ENCODE measurements at places on chromosomes 5 and 9.

GRCh38 chr5:122444411-122444810 is 132.4 kb downstream of the SNCAIP start:
- DNase-seq, result no peak

DNA sequence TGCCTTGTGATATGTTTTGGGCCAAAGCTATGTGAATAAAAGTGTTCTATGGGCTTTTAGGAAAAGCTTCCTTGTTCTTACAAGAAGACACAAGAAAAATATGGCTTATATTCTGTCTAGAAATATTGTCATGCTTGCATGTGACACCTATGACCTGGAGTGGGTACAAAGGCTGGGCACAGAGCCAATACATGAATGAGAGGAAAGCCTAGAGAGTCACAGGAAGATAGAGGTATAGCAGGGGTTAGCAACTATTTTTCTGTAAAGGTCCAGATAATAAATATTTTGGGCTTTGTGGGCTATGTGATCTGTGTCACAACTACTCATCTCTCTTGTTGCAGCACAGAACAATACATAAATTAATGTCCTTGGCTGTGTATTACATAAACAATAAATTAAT is 196.6 kb upstream of the CD180 start:
- no peak for DNase-seq

DNA sequence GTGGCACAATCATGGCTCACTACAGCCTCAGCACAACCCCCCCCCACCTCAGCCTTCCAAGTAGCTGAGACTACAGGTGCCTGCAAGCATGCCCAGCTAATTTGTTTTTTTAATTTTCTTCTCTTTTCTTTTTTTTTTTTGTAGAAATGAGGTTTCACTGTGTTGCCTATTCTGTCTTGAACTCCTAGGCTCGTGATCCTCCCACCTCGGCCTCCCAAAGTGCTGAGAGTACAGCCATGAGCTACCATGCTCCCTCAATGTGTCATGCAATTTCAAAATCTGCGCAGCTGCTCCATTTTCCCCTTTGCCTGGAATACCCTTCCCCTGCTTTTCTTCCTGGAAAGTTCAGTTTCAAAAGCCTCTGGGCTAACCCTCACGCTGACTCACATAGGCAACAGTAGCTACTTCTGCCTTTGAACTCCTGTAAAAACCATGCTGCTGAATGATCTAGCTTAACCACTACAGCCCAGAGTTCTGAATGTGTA is 71.0 kb upstream of the IL7R start:
- no peak for DNase-seq

DNA sequence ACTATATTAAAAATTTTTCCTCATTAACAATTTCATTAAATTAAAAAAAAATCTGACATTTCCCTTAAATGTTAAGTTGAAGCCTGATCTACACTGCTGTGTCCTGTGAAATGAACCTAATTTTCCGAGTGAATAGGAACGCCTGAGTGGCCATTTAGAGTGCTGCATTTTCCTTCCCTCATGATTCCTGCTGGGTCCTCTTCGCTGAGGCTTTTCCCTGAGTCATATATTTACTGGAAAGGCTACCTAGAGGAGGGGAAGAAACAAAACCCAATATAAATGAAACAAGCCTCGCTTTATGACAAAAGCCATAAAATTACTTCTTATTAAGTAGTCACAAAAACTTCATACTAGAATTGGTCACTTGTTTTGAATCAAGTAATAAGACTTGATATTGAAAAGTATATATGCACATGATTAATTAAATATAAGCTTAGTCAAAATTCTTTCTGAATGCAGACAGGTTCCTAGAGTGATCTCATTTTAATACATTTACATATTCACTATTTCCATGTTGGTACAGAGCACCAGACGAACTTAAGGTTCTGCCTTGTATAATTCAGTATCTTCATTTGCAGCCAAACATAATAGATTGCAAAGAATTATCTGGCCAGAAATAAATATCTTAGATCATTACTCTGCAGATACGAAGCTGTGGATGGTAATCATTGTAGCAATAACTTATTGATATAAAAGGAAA is 6.3 kb upstream of the ISCA1 start:
- no peak for DNase-seq
